ENCODE measurements at places on chromosomes 6 and 20. TPM values are rescaled to one million over a fixed set of nuclear protein-coding genes. Genes with fewer than 3 reads are reported as not detected.

The PSORS1C1 gene
- 9.6 TPM for total RNA-seq

The PRKN gene
- total RNA-seq, result 4.9 TPM

DNA sequence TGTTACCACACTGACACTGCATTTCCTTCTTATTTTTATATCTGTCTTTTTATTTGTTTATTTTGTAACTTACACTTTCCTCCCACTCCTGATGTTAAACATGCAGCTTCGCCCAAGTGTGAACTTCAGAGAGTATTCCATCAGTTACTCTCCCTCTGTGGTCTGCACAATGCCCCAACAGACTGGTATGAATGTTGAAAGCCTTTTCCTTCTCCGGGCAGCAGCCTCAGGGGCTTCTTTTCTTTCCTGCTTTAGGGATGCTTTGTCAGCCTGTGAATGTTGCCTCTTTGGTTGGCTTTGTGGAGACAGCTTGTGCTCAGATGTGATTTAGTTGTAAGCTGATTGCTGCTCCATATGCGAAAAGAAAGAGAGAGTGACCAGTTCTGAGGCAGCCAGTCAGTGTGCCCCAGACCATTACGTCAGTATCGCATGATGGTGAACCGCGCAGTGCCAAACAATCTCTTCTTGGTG, 44.0 kb downstream of the SMPDL3A start:
- DNase-seq, result no peak

- DNase-seq, result no peak
These were observed 40.1 kb downstream of the KCNK5 start for GRCh38 chr6:39189131-39189530.
